ENCODE measurements at places on chromosomes 4 and X.

DNA sequence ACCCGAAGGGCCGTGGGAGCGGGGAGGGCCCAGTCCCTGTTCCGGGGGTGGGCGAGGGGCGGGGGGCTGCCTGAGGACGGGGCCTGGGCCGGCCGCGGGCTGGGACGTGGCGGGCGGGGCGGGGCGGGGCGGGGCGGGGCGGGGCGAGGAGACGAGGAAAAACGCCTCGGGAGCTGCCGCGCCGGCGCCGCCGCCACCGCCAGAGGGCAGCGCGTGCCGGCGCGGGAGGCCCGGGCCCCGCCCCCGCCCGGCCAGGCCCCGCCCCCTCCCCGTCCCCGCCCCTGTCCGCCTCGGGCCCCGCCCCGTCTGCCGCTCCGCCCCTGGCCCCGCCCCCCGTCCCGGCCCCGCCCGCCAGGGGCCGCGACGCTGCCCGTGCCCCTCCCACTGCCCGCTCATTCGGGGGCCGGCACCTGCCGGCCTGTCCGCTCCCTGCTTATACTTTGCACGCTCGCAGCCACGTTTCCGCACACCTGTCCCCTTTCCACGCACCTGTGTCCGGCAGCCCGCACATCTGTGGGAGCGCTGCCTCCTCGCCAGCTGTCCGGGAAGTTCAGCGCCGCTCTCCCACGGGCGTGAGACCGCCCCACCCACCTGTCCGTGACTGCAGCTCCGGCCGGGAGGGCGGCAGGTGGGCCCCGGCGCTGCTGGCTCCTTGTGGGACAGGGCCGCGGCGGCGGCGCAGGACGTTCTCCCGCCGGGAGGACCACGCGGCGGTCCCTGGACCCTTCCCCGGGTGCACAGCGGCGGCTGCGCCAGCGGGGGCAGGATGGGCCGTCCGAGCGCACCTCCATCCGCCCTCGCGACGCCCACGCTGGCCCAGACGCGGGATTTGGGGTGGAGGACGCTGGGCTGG, 1.7 kb upstream of the FGFRL1 start:
- DNase-seq: no peak

DNA sequence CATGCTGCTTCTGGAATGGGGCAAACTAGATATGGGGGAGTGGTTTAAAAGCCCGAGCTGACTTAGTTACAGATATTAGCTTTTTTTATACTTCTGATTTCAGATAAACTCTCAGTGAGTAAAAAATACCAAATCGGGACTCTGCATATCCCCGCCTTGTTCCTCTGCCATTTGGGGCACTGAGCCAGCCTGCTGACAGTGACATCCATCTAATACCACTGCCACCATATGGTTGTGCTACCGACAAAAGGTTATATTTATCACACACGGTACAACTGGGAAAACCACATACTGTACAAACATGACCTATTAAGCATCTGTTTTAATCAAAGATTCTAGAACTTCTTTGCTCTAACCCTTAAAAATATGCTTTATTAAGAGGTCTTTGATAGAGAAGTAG, 78.7 kb downstream of the GALNT7 start:
- DNase-seq: no peak

GRCh38 chrX:10579112-10580011, 41.0 kb downstream of the MID1 start:
- DNase-seq: no peak

DNA sequence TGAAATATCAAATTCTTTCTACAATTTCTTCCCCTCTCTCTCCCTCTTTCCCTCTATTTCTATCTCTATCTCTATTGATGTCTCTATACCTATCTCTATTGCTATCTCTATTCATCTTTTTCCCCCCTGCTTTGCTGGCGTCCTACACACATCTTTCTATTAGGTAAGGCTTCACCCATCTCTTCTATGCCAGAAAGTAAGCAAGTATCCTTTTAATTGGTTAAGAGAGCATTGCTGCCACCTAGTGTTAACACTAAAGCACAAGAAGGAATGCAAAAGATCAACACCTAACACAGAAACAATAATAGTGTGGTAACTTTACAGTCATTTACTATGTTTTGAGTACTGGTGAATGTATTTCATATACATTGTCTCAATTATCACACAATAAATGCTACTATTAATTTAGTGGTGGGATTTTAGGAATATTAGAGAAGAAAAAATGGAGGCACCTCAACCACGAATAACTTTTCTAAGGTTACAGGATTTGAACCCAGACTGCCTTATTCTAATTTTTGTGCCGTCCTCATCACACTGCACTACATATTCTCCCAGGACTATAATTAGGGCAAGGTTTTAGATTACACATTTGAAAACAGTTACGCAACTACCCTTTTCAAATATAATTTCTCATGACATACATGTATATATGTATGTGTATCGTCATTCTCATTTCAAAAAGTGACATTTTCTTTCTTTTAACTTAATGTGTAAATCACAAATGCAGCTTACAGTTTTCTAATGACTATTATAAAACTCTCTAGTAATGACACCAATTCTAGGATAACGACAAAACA, 3.7 kb upstream of the C4orf36 start:
- DNase-seq: peak; percentile 37

DNA sequence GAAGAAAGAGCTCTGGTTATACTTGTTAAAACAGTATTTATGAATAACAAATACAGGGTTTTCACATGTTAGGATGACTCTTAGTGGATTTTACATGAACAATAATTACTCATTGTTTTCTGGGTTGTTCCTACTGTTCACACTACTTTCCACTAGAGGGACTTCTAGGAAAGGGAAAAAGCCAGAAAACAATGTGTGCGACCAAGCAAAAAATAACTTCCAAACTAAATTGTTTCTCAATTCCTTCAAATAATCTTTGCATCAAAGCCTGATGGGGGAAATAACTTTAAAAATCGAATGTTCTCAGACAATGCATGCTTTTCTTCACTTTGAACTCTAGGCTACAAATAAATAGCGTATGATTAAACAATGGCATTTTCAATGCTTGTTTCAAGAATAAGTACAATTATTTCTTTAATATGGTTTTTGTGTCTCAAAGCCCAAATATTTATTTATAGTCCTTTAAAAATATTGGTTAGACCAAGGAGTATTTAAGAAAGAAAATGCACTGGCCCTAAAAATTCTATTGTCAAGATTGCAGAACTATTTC, 72.1 kb upstream of the ETNPPL start:
- no peak for DNase-seq

DNA sequence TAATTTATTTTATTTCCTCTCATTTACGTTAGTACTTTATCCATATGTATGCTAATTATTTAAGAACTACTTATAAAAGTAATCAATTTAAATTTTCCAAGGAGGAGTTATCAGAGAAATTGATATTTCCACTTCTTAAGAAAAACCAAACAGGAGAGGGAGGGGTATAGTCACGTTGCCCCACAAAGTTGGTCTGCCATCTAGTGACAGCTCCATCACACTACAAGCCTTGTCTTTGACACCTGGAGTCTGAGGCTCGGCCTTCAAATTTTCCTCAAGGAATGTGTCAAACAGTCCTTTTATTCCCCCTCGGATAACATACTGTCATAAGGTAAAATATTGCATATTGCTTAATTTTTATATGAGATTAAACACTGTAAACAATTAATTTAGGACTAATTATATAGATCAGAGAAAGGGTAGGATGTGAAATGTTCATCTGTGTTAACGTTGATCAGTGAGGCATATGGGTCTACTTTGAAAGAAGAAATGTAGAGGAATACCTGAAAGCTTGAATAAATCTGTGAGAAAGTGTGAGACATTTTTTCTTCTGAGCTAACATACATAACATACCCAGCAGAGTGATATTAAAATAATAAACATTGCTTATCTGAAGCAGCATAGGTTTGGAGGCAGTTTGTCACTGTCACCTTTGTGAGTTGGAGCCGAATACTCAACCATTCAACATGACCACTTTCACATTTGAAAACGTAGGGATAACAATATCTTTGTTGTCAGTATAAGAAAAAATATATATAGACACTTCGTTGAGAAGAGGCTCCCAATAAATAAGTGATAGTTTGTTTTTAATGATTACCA, 114.4 kb downstream of the GLRA3 start:
- DNase-seq: no peak

DNA sequence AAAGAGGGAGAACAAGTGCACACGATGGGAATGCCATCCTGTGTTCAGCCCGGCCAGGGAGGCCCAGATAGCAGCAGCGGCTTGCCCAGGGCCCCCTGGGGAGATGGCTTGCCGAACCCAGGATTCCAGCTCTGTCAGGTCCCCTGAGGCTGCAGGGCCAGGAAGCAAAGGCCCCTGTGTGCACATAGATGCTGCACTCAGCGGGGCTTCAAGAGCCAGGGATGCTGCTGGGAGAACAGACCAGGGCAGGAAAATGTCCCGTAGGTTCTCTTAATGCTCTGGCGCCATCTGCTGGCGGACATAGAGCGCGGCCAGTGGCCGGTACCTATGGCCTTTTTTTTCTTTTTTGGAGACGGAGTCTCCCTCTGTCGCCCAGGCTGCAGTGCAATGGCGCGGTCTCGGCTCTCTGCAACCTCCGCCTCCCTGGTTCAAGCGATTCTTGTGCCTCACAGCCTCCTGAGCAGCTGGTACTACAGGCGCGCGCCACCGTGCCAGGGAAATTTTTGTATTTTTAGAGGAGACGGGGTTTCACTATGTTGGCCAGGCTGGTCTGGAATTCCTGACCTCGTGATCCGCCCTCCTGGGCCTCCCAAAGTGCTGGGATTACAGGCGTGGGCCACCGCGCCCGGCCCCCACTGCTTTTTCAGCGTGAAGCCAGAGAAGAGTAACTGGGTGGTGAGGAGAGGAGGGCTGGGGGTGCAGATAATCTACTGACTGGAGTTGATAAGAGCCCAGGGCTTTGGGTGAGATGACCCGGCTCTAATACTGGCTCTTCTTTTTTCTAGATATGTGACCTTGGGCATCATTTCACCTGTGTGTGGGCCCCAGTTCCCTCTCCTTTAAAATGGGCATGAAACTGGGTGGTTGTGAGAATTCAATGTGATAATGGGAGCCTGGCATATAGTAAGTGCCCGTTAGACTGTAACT, 22.5 kb downstream of the MED28 start:
- DNase-seq: no peak

DNA sequence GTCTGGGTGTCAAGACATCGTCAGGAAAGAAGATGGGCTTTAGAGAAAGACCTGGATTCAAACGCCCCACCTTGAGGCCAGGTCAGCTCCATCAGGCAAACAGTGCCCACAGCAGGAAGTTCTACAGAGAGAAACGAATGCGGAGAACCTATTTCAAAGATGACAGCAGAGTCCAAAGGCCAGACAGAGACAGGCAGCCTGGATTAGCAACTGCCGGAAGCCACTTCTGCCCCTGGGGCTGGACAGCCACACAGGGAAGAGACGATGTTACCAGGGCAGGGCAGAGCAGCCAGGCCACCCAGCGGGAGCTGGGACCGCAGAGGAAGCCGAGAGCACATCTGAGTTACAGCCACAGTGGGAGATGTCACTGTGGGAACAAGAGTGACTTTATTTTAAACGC, 1.2 kb downstream of the C4orf50 start:
- no peak for DNase-seq

DNA sequence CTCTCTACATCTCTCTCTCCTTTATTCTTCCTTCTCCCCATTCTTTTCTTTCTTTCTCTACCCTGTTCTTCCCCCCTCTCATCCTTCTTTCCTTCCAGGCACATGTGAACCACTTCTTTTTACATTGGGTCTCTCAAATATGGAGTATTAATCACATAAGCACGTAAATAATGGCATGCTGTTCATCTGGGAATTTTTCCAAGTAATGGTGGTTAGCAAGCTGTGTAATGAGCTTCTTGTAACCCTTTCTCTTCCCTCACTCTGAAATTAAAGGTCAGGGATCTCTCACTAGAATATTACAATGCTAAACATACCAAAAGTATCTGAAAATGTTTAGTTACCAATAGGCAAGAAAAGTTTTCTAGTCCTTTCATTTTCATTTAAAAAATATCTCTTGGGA, 239.9 kb upstream of the TEX13A start:
- DNase-seq: no peak

DNA sequence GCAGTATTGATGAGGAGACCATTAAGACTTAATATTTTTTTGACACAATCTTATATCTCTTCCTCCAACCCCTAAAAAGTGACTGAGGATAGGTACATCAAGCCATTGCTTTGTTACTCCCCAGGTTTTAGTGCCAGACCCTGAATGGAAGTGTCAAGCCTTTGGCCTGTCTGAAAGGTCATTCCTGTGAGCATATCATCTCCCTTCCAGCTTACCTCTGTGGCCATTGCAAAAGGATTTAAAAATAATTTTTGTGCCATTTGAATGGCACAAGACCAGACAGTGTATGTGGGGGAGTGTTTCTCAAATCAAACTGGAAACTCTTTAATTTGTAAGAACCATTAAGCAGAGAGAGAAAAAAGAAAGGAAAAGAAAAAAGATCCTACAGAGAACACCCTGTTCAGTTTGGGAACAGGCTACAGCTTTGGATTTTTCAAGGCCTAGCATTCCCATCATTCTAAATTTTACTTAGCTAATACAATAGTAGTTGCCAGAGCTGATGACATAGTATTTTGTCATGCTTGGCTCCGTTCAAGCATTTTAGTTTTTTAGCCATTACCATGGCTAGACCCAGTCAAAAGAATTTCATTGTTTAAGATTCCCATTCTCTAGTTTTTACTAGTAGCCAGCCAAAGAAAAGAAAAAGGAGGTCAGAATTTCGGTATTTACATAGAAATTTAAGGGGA, 49.6 kb downstream of the HPF1 start:
- no peak for DNase-seq

- DNase-seq: no peak
These were observed 3.5 kb upstream of the EDNRA start for GRCh38 chr4:147477439-147477838.

GRCh38 chr4:109026588-109026987, 263.7 kb upstream of the ETNPPL start:
- DNase-seq: no peak

- no peak for DNase-seq
These were observed 6.0 kb upstream of the WDR13 start for GRCh38 chrX:48591255-48591791.

GRCh38 chrX:66731398-66731797, 92.5 kb upstream of the EDA2R start:
- no peak for DNase-seq

DNA sequence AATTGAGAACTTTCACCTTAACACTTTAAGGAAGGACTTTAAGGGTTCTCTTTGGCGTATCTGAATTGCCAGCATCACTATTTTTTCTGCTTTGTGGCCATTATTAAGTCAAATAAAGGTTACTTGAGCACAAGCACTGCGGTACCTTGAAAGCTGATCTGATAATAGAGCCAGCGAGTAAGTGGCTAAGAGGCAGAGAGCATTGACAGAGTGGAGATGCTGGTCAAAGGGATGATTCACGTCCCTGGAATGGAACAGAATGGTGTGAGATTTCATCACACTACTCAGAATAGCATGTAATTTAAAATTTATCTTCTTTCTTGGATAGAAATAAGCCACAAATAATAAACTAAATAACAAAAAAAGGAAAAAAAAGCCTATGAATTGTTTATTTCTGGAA, 57.1 kb upstream of the NPFFR2 start:
- no peak for DNase-seq
